ENCODE measurements at places on chromosomes 11 and 22.

GRCh38 chr11:5938603-5938965 is 3.5 kb upstream of the OR56A3 start:
- H3K4me1 ChIP-seq: no peaks in the 10 kb centered on the region
- DNase-seq: peak; percentile 72
- no peak overlapping the region for H3K4me3 ChIP-seq
- H3K27ac ChIP-seq: no peak overlapping the region
- no peaks in the 10 kb centered on the region for H3K27me3 ChIP-seq

DNA sequence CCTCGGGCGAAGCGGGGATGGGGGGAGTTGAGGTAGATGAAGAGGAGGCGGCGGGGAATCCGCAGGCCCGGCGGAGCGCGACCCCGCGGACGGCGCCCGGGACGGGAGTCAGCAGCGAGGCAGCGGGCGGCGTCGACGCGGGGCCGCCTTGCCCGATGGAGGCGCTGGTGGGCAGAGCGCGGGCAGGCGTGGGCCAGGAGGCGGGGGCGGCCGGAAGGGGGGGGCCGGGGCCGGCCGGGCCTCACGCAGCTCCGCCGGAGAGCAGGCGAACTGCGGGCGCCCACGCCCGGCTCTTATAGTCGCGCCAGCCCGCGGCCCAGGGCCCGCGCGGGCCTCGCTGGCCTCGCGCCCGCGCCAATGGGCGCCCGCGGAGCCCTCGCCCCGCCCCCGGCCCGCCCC is at the start of gene IGF2:
Gene IGF2, minus strand, starts transcription at position 267 of the 399 bp plus-strand sequence. CDS start 3,866 bp downstream, outside the sequence.
- peak within 1 kb of the TSS; percentile 28 for H3K4me3 ChIP-seq
- no peak for DNase-seq
- H3K4me1 ChIP-seq: no peaks in the 10 kb centered on the region
- no peaks in the 10 kb centered on the region for H3K36me3 ChIP-seq
- H3K27me3 ChIP-seq: no peaks in the 10 kb centered on the region

GRCh38 chr11:128964463-128964930 is 21.8 kb upstream of the TP53AIP1 start:
- no peak overlapping the region for H3K4me3 ChIP-seq
- no peaks in the 10 kb centered on the region for H3K27me3 ChIP-seq
- DNase-seq: no peak
- H3K27ac ChIP-seq: no peak overlapping the region

GRCh38 chr11:73995247-73995646 is 12.6 kb upstream of the UCP2 start:
- no peaks in the 10 kb centered on the region for H3K36me3 ChIP-seq
- H3K27ac ChIP-seq: no peak overlapping the region
- H3K4me1 ChIP-seq: no peaks in the 10 kb centered on the region

DNA sequence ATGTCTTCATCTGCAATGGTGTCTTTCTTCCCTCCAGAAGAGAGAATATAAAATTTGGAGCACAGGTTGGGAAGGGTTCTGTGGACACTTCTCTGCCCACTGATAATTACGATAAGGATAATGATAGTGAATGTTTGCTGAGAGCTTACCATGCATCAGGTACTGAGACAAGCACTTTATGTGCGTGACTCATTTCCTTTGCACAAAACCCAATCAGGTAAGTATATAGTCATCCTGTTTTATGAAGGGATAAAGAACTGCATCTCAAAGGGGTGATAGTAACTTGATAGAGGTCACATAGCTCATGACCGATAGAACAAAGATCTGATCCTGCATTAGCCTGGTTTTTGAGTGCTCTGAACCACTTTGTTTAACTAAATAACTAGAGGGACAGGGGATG is 9.4 kb downstream of the DRD2 start:
- H3K4me1 ChIP-seq: no peaks in the 10 kb centered on the region
- H3K4me3 ChIP-seq: no peak overlapping the region
- no peak overlapping the region for H3K27ac ChIP-seq
- H3K36me3 ChIP-seq: no peaks in the 10 kb centered on the region
- H3K27me3 ChIP-seq: no peaks in the 10 kb centered on the region

- H3K27ac ChIP-seq: no peak overlapping the region
- no peaks in the 10 kb centered on the region for H3K36me3 ChIP-seq
Measured at GRCh38 chr11:48307760-48308386, 1.9 kb downstream of the OR4S1 start.

- H3K4me3 ChIP-seq: peak within 1 kb of the TSS; percentile 70
- peak; percentile 88 for DNase-seq
- no peaks in the 10 kb centered on the region for H3K4me1 ChIP-seq
- H3K36me3 ChIP-seq: no peaks in the 10 kb centered on the region
- peak within 1 kb of the TSS; percentile 90 for H3K27ac ChIP-seq
Measured at GRCh38 chr11:65872586-65873317, at the start of gene EFEMP2. TSS of gene EFEMP2 (minus strand) at chr11:65872800. CDS start at chr11:65872354, 446 bp downstream.

DNA sequence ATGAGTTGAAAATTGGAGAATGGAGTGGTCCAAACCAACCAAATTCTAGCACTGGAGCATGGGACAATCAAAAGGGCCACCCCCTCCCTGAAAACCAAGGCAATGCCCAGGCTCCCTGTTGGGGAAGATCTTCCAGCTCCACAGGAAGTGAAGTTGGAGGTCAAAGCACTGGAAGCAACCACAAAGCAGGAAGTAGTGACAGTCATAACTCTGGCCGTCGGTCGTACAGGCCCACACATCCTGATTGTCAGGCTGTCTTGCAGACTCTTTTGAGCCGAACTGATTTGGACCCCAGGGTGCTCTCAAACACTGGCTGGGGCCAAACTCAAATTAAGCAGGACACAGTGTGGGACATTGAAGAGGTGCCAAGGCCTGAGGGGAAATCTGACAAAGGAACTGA is 80.5 kb upstream of the ADSL start:
- H3K4me3 ChIP-seq: no peak overlapping the region
- H3K36me3 ChIP-seq: peaks cover 2% of the 10 kb centered on the region
- peaks cover 4% of the 10 kb centered on the region for H3K4me1 ChIP-seq
- H3K27ac ChIP-seq: no peak overlapping the region
- no peak for DNase-seq

DNA sequence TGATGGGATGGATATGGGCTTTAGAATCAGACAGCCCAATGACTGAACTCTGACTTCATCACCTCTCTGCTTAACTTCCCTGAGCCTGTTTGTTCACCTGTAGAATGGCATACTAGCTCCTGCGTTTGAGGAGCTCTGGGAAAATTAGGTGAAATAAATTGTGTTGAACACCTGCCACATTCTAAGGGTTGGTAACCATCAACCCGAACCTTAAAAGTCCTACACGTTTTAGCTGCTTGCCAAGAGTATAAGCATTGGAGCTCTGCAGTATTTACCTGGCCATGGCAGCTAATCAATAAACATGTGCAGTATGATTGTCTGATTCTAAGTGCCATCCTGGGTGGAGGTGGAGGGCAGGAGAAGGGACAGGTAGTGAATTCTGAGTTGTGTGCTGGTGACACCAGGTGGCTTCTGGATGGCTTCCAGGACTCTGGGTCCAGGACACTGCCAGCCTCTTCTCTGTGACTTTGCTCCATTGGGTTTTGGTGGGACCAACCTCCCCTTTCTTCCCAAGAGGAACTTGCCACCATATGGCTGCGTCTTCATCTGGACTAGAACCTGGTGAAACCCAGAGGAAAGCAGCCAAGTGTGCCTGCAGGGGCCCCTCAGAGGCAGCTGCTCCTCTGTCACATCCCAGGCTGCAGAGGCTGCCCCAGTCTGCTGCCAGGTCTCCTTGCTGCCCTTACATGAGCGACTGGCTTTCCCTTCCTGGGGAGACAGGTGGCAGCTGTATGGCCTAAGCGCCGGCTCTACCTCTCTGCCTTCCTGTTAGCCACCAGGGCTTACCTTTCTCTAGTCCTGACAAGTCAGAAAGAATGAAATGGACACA is 85.6 kb downstream of the CACNG2 start:
- H3K4me1 ChIP-seq: no peaks in the 10 kb centered on the region
- no peak for DNase-seq

DNA sequence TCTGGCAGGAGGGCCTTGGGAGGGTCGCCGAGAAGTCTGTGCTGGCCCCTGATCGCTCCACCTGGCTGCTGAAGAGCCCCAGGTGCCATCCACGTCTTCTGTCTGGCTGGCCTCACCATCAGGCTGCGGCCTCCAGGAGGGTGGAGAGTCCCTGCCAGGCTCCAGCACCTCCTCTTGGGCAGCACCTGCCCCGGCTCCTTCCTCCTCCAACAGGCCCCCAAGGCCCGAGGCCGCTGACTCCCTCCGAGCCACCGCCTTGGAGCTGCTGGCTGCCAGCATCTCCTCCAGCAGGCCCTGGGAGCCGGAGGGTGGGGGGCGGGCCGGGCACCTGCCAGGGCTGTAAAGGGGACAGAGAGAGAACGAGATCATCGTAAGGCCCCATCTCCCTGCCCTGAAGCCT is 22.3 kb downstream of the TNKS1BP1 start:
- no peak overlapping the region for H3K27ac ChIP-seq
- no peak overlapping the region for H3K4me3 ChIP-seq
- no peak for DNase-seq
- H3K27me3 ChIP-seq: no peaks in the 10 kb centered on the region
